GOT3 (cell line): ENCODE measurements at places on chromosomes 3 and 15.

- no peak for DNase-seq
Measured at GRCh38 chr3:135310317-135310716, 515.3 kb downstream of the EPHB1 start.

- no peak for DNase-seq
Measured at GRCh38 chr3:79534727-79535126, 233.1 kb downstream of the ROBO1 start.

- DNase-seq = no peak
Measured at GRCh38 chr3:57436195-57436761, 107.9 kb downstream of the DNAH12 start.

GRCh38 chr3:115814006-115814405, 190.7 kb downstream of the GAP43 start:
- DNase-seq = no peak

- DNase-seq = no peak
Measured at GRCh38 chr15:65327651-65328393, 23.3 kb downstream of the RNU5B-1 start.

DNA sequence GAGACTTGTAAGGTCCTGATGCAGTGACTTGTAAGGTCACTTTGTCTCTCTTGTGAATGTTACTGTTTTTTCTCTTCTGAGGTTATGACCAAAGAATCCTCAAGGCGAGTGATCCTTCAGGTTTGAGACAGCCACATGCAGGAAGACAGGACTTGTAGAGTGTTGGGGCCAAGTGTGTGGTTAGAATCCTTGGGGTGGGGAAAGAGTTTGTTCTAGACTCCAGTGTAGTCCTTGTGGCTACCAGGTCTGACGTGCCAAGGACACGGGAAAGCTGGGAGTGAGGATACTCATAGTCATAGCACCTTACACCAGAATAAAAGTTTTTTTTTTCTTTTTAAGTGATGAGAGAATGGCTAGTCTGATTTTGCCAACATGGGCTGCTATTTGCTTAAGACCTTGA, 7.3 kb upstream of the SACM1L start:
- no peak for DNase-seq

DNA sequence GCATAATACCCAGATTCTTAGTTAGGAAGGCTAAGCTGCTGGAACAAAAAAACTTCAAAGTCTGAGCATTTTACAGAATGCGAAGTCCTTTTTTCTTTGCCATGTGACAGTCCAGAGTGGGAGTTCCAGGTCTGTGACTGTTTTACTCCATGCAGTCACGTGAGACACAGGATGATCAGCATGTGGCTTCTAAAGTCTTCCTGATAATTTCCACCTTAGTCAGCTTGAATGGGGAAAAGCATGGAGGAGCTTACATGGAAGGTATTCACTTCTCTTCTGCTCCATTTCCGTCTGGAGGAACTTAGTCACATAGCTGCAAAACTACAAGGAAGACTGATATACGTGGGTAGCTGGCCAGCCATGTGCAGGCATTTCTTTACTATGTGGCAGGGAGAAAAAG, 1.7 kb downstream of the SNTN start:
- DNase-seq = no peak

DNA sequence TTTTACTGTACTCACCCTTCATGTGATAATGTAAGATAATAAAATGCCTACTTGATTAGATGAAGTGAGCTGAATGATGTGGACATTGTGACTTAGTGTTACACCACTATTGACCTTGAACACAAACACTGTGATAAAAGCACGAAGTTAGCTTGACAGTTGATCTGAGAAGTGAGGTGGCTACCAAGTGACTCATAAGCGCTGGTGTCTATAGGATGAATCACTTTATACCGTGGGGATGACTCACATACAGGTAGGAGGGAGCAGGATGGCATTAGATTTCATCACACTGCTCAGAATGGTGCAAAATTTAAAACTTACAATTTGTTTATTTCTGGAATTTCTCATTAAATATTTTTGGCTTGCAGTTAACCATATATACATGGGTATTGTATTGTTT, 174.7 kb upstream of the CNTN3 start:
- no peak for DNase-seq

DNA sequence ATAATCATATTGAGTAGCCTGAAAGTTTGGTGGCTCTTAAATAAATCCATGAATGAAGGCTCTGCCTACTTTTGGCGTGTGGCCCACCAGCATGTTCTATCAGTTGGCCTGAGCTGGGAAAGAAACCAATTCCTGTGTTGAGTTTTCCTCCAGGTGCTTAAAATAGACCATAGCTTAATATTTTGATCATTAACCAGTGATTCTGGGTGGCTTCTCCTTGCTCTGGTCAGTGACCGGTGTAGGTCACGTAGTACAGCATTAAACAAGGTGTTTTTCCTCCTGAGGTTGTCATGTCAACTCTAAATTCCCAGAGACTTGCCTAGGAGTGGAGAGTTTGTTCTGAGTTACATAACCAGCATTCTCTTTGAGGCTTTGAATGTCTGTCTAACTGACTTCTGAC, 1.3 kb downstream of the HHLA2 start:
- DNase-seq = no peak

- no peak for DNase-seq
Measured at GRCh38 chr3:126339466-126339865, 17.7 kb downstream of the KLF15 start.

GRCh38 chr15:38252481-38253350, at the start of gene SPRED1:
Gene SPRED1, plus strand, starts transcription at chr15:38252836. Its CDS starts 350 bp downstream, at chr15:38253186.
- DNase-seq = peak; percentile 53

DNA sequence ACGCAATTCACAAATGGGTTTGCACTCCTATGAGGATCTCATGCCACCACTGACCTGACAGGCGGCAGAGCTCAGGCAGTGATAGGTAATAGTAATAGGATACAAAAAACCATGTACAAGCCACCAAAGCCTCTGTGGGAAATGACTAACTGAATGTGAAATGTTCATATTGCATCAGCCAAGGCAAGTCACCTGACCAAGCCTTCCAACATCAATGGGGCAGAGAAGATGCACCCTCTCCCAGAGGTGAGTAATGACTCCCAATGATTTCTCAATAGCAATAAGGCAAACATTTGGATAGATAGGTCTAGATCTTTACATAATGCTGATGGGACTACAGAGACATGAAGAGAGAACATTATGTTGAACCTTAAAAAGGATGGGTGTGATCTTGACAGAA, 14.9 kb downstream of the CNTN3 start:
- no peak for DNase-seq

GRCh38 chr15:62878070-62878469, 164.5 kb upstream of the TPM1 start:
- DNase-seq = no peak

- DNase-seq = no peak
Measured at GRCh38 chr15:68028888-68029207, 25.3 kb upstream of the PIAS1 start.

GRCh38 chr15:57704441-57704840, 2.1 kb upstream of the POLR2M start:
- DNase-seq = no peak

- no peak for DNase-seq
Measured at GRCh38 chr3:188881954-188882641, 289.7 kb upstream of the TPRG1 start.

DNA sequence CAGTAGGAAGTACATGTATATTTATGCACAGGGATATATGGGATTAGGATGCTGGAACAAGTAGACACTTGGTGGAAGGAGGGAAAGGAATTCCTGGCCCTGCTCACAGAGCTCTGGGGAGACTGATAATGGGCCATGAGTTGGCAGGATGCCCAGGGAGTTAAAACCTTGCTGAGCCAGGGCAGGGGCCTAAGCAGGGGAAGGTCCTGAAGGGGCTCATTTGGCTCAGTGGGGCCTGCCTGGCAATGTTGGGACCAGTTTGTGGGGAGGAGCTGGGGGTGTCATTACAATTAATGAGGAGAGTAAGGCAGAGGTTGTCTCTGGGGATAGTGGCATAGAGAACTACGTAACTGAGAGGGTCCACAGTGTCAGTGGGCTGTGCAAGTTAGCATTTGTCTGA, 124.2 kb upstream of the ADPGK start:
- no peak for DNase-seq

GRCh38 chr3:129389572-129389937, 38.9 kb downstream of the EFCAB12 start:
- no peak for DNase-seq

DNA sequence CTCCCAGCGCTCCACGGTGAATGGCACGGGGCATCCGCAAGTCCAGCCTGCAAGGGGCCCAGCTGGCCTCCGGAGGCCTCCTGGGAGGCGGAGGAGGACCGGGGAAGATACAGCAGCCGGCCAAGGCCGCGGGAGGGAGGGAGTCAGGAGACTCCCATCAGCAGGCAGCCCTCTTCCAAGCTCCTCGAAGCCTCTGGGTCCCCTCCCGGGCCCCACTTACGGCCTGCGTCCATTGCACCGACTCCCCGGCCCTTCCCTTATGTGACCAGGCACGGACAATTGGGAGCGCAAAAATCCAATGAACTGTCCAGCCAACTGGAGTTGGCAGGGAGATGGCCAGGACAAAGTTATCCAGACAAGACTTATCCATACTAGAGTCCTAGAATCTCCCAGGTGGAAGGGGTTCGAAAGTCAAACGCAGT, 668 bp downstream of the MFGE8 start:
- DNase-seq = no peak

DNA sequence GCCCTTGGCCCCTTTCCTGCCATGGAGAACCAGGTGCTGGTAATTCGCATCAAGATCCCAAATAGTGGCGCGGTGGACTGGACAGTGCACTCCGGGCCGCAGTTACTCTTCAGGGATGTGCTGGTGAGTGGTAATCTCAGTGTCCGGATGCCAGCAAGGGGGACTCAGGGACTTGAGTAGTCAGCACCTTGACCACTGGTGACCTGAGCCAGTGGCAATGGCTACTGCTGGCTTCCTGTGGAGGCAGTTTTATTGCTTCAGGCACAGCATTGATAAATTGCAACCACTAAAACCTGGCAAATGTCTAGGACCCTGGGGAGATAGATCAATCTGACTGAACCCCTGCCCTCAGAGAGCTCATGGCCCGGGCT, 830 bp downstream of the MAP2K5 start:
- no peak for DNase-seq

DNA sequence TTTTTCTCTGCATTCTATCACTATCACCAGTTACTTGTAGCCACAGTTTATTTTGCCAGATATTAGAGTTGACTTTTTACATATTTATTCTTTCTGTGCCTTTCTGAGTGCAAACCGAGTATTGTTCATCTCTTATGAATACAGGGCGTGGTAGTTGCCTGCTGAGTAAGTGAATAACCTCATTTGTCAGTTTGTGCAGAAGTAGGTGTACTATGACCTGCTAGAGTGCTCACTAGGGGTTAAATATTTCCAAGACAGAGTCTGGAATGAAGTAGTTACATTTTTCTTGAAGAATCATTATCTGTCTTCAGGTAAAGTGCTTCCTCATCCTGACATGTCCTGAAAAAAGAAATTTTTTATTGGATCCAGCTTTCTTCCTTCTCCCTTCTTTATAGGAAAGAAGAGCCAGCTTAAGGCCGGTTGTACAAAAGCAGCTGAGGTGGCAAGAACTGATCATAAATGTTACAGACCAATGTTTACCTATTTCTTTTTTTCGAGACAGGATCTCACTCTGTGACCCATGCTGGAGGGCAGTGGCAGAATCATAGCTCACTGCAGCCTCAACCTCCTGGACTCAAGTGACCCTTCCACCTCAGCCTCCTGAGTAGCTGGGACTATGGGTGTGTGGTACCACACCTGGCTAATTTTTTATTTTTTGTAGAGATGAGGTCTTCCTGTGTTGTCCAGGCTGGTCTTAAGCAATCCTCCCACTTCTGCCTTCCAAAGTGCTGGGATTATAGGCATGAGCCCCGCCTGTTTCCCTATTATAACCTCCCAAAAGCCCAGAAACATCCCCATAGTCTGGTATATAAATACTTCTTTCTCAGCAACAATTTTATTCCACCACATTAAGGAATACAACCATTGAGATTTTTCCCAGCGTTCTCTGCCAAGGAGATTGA, 182.5 kb downstream of the TPRG1 start:
- DNase-seq = no peak

DNA sequence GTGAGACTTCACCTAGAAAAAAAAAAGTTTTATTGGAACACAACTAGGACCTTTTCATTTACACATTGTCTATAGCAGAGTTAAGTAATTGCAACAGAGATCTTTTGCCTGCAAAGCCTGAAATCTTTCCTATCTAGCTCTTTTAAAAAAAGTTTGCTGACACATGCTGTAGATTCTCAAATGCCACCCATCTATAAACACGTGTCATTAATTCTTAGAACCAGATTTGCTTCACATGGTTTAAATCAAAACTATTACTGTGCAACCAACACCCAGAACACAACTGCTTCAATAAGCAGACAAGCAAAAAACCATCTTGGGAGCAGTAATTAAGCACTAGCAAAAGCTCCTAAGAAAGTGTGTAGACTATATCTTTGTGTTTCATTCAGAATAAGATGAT, 55.0 kb downstream of the OXSM start:
- DNase-seq = no peak

DNA sequence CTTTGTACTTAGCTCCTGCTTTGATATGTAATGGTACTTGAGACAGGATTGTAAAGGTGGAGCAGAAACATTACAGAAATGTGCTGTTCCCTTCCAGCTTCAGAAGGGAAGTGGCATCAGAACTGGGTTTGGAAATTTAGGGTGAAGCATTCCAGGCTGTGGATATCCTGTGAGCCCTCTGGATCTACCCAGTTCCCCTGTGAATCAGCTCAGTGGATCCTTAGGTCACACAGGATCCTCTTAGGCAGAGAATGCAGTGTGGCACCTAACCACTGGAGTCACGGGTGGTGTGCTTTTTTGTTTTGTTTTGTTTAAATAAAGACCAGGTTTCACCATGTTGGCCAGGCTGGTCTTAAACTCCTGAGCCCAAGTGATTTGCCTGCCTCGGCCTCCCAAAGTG, 66.0 kb downstream of the TRIM71 start:
- no peak for DNase-seq

- peak; percentile 32 for DNase-seq
Measured at GRCh38 chr15:51227940-51228732, 110.3 kb downstream of the CYP19A1 start.

GRCh38 chr3:124510290-124510689, 220.0 kb upstream of the UMPS start:
- DNase-seq = no peak

DNA sequence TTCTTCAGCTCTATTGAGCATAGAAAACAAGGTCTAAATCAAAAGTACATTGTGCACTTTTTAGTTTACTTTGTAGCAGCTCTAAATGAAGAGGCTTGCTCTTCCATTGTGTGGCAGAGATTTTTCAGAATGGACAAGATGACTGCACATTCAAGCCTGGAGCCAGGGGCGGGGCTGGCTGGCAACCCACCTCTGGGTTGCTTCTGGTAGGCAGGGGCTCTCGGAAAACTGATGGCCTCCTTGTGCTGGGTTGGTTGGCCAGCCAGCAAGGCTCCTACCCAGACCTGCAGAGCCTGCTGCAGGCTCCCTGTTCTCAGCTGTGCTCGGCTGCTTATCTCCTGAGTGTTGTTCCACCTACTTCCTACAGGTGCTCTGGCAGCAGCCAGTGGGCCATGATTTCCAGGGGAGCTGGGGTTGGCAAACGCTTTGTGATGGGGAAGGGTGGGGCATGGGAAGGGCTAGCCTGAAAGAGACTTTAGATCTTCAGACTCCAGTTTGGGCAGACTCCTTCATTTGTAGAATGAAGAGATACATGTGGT, 8.8 kb downstream of the BSN start:
- no peak for DNase-seq
